ENCODE measurements at places on chromosomes 7 and 10.

DNA sequence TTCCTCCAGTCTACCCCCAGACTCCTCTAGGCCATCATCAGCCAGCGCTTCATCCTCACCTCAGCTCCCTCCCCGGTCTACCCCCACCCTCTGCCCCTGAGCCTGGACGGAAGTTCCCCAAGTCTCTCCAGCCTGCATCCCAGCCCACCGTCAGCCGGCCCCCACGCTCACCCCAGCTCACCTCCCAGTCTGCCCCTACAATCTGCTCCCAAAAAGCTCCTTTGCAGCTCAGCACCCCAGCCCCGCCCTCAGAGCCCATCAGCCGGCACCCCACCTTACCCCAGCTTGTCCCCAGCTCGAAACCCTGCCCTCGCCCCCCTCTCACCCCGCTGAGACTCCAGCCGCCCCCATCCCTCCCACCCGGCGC, 322 bp upstream of the RAMP3 start:
- DNase-seq = no peak

GRCh38 chr10:132972986-132973902, 30.9 kb upstream of the CFAP46 start:
- DNase-seq = no peak

DNA sequence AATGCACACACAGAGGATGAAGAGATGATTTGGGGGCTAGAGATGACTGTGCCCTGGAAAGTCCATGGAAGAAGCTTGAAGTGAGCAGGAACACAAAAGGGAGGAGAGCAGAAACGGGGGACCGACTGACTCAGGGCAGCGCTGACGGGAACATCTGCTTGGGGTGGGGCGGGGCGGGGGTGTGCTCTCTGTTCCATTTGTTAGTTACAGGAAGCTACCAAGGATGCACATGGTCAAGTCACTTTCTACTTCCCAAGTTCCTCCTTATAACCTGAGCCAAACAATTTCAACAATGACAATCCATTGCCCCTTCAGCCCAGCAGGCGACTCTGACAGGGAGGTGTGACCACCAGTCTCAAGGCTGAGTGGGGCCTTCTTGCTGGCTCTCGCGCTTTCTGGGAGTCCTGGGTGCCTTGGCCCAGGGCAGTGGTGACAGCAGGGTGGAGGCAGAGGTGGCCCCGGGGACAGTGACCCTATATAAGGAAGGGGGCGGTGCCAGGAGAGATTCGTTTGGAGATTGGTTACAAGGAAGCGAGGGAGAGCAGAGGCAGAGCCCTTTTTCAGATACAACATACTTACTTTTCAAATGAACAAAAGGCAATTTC, 39.6 kb downstream of the CLEC2L start:
- DNase-seq = no peak

DNA sequence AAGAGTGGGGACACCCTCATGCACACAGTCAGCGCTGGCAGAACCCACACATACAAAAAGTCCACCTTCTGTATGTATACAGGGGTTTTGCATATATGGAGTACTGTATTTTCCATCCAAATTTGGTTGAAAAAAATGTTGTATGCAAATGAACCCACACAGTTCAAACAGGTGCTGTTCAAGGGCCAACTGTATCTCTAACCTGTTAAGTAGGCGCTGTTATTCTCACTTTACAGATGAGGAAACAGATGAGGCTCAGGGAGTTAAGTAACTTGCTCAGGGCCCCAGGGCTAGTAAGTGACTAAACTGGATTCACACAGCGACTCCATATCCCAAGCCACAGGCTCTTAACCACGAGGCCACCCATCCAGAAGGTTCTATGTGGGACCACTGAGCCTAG, 69.9 kb downstream of the C10orf105 start:
- no peak for DNase-seq

GRCh38 chr7:66886152-66886551, 34.9 kb upstream of the TMEM248 start:
- DNase-seq = no peak

- no peak for DNase-seq
These were observed 46.0 kb downstream of the GBF1 start for GRCh38 chr10:102291221-102291905.

DNA sequence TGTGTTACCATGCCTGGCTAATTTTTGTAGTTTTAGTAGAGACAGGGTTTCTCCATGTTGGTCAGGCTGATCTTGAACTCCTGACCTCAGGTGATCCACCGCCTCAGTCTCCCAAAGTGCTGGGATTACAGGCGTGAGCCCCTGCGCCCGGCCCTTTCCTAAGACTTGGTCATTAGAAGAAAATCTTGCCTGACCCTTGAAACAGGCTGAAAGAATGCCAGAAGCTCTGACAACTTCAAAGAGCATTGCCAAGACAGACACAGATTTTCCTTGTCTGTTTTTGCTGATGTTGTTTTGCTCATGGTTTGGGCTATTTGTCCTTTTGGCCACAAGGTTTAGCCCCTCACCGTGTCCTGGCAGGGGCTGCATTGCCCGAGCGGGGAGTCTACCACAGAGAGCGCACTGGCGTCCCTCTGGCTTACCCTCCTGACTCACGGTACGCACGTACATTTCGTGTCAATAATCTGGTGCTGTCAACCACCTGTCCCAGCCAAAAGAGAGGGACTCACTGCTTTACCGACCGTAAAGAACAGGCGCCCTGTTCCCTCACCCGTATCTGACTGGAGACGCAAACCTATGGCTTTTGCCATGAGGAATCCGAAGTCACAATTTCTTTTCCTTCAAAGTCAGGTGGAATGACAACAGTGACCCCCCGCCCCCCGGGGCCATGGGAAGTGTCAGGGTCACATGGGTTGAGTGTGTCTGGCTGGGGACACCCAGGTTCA, 10.1 kb upstream of the INPP5A start:
- no peak for DNase-seq

- no peak for DNase-seq
These were observed 65.8 kb downstream of the ATXN7L1 start for GRCh38 chr7:105810556-105810955.

DNA sequence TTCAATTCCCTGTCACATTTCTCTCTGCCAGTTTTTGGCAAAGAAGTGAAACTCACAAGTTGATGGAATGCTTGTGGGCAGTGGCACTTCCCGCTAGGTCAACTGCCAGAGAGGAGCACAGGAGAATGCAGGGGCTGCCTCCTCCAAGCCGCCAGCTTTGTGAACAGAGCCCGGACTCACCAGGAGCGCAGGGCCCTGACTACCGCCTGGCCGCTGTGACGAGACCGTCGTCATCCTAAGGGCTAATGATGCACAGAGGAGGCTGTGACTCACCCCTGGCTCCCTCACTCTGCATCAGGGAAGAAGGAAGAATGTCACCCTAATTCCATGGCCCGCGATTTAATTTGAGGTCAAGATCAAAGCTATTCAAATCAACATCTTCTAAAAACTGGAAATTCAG, 123.9 kb downstream of the TAX1BP1 start:
- DNase-seq = no peak

GRCh38 chr10:24791084-24791726, 67.5 kb upstream of the ARHGAP21 start:
- no peak for DNase-seq

GRCh38 chr10:116633216-116633600, 12.5 kb downstream of the PNLIPRP2 start:
- DNase-seq = no peak

DNA sequence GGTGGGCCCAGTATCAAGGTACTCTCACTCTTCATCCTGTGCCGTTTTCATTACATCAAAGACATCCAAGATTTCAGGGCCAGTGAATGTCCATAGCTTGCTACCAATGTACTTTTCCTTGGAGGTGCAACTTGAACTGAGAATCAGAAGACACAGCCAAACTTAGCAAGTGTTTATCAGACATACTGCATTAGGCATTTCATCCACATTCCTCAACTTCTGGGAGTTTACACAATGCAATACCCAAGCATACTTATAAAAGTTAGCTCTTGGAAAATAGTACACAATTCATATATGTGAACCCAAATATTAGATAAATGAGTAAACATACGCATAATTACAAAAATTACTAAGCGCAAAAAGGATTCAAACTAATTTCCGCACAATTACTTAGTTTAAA, 216.3 kb upstream of the RHOBTB1 start:
- DNase-seq = no peak

GRCh38 chr10:119396008-119396708, 146.4 kb downstream of the RGS10 start:
- no peak for DNase-seq

- DNase-seq = no peak
These were observed 41.4 kb upstream of the ANLN start for GRCh38 chr7:36348256-36348655.

DNA sequence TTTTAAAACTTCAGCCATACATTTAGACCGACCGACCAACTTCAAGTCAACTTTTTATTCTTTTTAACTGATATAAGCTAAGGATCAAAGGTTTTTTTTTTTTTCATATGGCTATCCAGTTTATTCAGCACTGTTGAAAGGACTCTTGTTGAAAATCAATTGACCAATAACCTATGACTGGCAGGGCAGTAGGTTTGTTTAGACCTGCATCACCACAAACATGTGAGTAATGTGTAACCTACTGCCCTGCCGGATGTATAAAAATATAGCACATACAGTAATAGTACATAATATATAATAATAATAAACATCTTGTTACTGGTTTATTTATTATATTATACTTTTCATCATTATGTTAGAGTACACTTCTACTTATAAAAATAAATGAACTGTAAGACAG, 434.6 kb upstream of the SEMA3A start:
- no peak for DNase-seq

GRCh38 chr7:80770675-80771081, 132.2 kb downstream of the CD36 start:
- DNase-seq = no peak

GRCh38 chr10:36256948-36257356, 614.9 kb upstream of the FZD8 start:
- no peak for DNase-seq

- DNase-seq = no peak
These were observed 10.9 kb upstream of the PFKP start for GRCh38 chr10:3056280-3057037.

- DNase-seq = no peak
These were observed 227.2 kb upstream of the KLF14 start for GRCh38 chr7:130961128-130961601.

DNA sequence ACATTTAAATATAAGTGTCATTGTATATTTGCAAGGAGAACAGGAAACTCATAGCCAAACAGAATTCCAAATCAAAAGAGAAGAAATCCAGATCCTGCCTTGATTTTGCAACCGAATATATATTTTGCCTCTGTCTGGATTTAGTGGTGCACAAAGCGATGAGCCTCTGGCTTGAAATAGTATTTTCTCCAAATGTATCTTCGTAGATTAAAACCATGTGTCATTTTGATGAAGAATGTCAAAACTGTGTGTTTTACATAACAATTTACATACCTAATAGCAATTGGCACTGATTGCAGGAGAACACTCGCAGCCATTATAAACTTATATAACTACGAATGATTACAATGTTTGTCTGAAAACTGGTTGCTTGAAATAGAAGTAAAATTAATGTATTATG, 156.4 kb downstream of the ARID5B start:
- no peak for DNase-seq

- no peak for DNase-seq
These were observed 318.0 kb downstream of the BICC1 start for GRCh38 chr10:58830697-58831096.

DNA sequence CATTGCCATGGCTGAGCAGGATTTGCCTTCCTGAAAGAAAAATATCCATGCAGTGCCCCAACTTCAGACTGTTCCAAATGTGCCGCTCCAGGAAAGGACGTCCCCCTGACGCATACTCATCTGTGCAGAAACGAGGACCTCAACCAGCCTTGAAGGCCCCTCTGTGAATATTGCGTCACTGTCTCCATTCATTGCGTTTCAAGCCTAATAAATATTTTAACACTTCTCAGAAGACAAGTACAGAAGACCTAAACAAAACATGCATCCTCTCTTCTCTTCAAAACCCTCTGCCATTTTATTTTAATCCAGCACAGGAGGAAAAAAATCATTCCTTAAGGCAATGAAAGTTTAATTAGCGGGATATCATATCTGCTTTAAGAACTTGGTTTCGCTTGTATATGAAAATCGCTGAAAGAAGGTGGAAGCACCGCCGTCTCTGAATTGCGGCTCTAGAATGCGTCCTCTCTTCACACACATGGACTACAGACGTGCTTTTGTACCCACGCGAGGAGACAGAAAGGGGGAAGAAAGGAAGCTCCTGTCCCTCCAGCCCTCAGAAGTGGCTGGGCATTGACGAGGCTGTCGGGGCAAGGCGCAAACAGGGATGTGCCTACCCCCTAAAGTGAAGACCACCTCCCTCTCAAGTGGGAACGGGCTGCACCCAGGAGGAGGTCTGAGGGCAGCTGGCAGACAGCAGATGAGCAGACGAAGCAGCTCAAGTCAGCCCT, 36.8 kb downstream of the RGS10 start:
- no peak for DNase-seq

DNA sequence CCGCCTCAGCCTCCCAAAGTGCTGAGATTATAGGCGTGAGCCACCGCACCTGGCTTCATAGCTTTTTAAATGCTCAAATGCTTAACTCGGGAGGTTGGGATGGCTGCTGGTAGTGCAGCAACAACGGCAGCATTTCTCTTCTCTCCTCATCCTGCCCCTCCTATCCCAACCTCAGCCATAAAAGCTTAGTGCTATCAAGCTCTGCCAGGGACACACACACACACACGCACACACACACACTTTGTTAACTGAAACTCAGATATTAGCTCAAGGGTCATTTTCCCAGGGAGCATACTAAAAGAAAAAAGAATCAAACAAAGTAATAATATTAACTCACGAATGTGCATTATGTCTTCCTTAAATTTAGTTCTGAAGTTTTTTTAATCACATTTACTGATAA, 63.0 kb upstream of the HPS1 start:
- DNase-seq = no peak

DNA sequence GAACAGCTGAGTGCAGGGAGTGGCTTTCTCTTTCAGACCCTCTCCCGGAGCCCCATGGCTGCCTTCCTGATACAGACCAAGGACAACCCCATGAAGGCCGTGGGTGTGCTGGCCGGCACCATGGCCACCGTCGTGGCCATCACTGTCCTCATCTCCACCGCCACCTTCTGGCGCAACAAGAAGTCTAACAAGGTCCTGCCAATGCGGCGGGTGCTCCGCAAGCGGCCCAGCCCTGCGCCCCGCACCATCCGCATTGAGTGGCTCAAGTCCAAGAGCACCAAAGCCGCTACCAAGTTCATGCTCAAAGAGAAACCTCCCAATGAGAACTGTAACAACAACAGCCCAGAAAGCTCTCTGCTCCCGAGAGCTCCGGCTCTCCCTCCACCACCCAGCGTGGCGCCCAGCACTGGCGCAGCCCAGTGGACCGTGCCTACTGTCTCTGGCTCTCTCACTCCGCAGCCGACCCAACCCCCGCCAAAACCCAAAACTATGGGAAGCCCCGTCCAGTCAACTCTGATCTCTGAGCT, 11.2 kb downstream of the LRIT2 start:
- DNase-seq = no peak

GRCh38 chr10:35387768-35388167, 51.5 kb downstream of the CCNY start:
- DNase-seq = no peak

GRCh38 chr10:114397651-114398145, 6.6 kb downstream of the AFAP1L2 start:
- no peak for DNase-seq

- DNase-seq = no peak
These were observed at the start of gene KAZALD1 for GRCh38 chr10:101061624-101062231. Gene KAZALD1, plus strand, starts transcription at chr10:101061989. Its CDS starts 604 bp downstream, at chr10:101062593.

Measured in stimulated activated CD8-positive, alpha-beta memory T cell treated with anti-CD3 and anti-CD28 coated beads, Interleukin-2, amount 100 ng/mL, for 1 hour (primary cell).